ENCODE measurements at places on chromosomes 16 and 17. TPM values are rescaled to one million over a fixed set of nuclear protein-coding genes. Genes with fewer than 3 reads are reported as not detected.
A peak's percentile ranks its signal among the peaks of the same experiment; 100 is the strongest.

DNA sequence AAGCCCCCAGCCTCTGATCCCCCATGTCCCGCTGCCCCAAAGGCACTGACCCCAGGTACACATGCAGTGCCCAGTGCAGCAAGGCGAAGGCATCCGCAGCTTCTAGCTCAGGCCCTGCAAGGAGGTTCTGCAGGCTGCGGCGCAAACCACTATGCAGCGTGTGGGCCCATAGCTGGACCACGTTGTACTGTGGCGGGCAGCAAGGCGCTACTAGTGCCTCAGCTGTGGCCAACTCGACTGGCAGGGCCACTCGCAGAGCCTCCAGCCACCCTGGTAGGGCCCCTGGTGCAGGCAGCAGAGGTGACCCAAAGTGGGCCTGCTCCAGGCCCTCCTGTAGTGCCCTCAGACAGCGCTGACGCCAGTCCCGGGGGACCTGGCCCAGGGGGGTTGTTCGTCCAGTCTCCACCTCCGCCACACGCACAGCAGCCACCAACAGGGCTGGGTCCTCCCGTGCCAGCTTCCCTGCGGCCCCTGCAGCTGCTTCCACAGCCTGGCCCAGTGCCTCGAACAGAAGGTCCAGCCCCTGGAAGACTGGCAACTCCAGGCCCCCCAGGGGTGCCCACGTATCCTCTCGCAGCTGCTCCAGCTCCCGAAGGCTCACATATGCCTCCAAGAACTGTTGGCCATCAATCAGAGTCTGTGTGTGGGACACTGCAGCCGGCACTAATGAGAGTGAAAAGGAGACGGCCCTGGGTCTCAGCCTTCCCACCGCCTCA is 2.6 kb downstream of the EXOC3L1 start:
- no peak for DNase-seq

GRCh38 chr16:2827831-2828520 is 2.1 kb upstream of the ZG16B start:
- DNase-seq: no peak

DNA sequence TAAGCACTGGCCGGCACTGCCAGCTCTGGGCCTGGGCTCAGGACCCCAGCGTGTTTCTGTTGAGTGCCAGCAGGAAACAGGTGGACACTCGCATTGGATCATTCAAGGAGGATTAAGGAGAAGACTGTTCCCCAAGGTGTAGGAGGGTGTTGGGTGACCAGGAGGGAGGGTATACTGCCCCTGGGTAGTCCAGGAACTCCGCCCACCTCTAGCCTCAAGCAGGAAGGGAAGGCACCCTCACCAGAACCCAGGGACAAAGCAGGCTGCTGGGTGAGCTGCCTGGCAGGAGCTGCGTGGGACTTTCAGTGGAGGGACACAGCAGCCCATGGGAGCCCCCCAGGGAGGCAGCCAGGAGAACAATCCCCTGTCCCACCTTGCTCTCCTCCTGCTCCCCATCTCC is 7.7 kb upstream of the RAB37 start:
- no peak for DNase-seq

GRCh38 chr17:83152227-83152744 is 72.9 kb downstream of the METRNL start:
- DNase-seq: no peak

DNA sequence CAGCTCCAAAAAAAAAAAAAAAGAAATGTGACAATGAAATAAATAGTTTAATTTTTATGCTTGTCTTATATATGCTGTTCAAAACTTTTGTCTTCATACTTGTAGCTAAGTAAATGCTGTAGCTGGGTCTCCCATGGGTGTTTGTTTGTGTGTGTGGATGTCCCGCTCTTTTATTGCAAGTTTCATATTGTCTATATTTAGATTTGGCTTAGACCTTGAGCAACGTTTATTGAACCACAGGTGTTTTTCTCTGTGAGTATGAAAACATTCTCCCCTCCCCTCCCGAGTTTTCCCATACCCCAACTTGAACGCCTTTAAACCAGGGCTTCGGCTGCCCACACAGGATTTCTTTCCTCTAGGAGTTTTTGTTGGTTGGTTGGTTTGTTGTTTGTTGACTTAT is 45.2 kb downstream of the MFSD11 start:
- no peak for DNase-seq

DNA sequence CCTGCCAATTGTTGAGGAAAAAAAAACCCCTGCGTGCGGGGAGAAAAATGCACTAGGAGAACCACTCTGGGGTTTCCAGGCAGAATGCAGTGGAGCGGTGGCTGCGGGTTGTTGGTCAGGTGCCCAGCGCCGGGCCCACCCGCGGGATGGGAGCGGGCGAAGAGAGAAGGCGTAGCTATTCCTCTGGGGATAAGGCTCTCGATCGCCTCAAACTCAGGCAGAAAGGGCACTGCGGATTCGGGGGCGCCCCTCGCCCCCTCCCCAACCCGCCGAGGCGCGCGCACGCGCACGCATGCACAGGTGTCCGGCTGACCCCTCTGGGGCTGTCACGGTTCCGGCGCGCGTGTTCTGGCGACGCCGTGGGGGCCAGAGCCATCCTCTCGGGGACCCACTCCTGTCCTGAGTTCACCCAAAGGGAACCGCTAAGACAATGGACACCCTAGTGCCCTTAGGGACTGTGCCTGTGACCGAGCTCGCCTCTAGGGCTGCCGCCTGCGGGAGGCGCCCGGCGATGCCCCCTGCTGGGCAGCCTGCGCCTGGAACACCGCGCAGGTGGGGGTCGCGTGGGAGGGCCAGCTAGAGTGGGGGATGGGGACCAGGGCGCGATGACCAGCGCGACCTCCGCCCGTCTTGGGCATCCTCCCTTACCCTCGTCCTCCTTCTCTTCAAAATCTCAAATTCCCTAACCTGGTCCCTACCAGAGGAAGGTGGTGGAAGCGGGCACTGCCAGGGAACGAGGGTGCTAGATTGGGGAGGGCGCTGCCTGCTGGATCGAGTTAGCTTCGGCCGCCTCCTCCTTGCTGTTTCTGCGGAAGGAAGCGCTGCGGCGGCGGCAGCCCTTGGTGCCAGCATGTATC is 14.4 kb upstream of the CBX8 start:
- no peak for DNase-seq

- DNase-seq: no peak
Observed at GRCh38 chr16:860891-861290, 60.4 kb upstream of the GNG13 start.

- DNase-seq: no peak
Observed at GRCh38 chr16:77344341-77344740, 90.5 kb downstream of the ADAMTS18 start.

GRCh38 chr17:81412490-81413093 is 17.3 kb downstream of the BAHCC1 start:
- DNase-seq: no peak

- no peak for DNase-seq
Observed at GRCh38 chr16:79053577-79053976, 547.0 kb downstream of the MAF start.

GRCh38 chr17:57572600-57572999 is 172.5 kb downstream of the CCDC182 start:
- no peak for DNase-seq

DNA sequence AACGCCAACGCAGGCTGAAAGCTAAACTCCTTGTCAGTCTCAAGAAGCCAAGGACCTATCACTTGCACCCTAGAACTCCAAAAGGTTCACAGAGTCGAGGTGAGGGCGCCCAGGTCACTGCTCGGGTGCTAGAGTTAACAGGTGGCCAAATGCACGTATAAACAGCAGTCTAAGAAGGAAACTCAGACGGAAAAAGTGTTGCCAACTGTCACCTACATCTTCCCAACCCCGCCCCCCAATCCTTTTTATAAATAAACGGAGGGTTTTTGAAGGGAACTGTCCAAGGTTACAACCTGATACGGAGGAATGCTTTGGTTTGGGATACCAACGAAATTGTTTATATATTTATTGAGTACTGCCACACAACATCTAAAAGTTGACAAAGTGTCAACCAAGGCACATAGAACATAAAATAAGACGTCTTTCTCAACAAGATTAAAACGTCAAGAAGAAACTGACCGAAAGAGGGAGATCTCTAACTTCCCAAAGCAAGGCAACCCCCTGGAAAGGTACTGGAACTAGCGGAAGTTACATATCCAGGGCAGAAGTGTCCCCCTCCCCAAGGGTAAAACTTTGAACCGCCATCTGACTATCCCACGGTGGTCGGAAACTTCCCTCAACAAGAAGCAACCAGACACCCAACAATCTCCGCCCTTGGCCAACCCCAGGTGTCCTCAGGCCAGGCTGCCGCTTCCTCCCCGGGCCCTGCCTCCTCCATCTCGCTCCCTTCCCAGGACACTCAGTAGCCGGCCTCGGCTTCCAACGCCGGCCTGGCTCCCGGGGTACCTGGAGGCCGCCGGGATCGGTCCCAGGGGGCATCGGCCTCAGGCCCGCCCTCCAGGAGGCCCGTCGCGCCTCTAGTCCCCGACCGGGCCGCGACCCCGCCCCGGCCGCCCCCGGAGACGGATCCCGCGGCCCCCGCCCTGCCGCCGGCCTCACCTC is 982 bp downstream of the SPAG9 start:
- DNase-seq: peak; percentile 75

- no peak for DNase-seq
Observed at GRCh38 chr16:59180083-59180476, 446.0 kb upstream of the GOT2 start.

GRCh38 chr16:56191156-56191815 is at the start of gene GNAO1:
Gene GNAO1 (plus strand): TSS chr16:56191489. CDS start chr16:56192236, 747 bp downstream.
- DNase-seq: peak; percentile 82

ODAD4 gene
- polyA plus RNA-seq: 6.0 TPM

SLC16A6 gene
- 1.0 TPM for polyA plus RNA-seq

CHST5 gene
- polyA plus RNA-seq: 0.78 TPM

IGSF6 gene
- polyA plus RNA-seq: 6.2 TPM

CETP gene
- 14.7 TPM for polyA plus RNA-seq

CCL14 gene
- 70.5 TPM for polyA plus RNA-seq

MT2A gene
- polyA plus RNA-seq: 33.1 TPM
